ENCODE measurements at places on chromosomes 5 and 9.

GRCh38 chr9:79213417-79214125 lies 358.2 kb upstream of the TLE4 start:
- DNase-seq: no peak

- DNase-seq: peak; percentile 67
These were observed at the start of gene CLIC3 for GRCh38 chr9:136996361-136997292. CLIC3 (minus strand) TSS chr9:136996568; CDS start chr9:136996543, 25 bp downstream.

- no peak for DNase-seq
These were observed 87.4 kb upstream of the GNA14 start for GRCh38 chr9:77735494-77735893.

GRCh38 chr9:13734601-13735000 lies 455.1 kb upstream of the MPDZ start:
- DNase-seq: no peak

- DNase-seq: no peak
These were observed 615 bp downstream of the ATG10 start for GRCh38 chr5:81972492-81972783.

- DNase-seq: no peak
These were observed 109.3 kb upstream of the HAND1 start for GRCh38 chr5:154587123-154588026.

DNA sequence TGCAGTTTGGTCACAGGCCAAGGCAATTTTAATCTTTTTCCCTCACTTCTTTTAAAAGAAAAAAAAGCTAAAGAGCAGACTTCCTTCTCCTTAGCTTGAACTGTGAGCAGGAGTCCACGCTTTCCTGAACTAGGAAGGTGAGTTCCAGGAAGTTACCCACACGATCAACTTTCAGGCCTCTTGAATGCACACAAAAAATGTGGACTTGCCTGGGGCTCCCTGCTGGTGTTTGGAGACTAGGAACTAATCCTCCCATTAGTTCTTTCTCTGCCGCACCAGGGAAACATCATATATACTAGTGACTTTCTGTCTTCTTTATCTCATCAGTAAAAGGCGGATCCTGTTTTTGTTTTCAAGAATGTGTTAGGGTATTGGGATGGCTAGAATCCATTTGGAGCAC lies 240.0 kb downstream of the GOLPH3 start:
- no peak for DNase-seq

- no peak for DNase-seq
These were observed 75.0 kb downstream of the NR6A1 start for GRCh38 chr9:124696101-124696500.

DNA sequence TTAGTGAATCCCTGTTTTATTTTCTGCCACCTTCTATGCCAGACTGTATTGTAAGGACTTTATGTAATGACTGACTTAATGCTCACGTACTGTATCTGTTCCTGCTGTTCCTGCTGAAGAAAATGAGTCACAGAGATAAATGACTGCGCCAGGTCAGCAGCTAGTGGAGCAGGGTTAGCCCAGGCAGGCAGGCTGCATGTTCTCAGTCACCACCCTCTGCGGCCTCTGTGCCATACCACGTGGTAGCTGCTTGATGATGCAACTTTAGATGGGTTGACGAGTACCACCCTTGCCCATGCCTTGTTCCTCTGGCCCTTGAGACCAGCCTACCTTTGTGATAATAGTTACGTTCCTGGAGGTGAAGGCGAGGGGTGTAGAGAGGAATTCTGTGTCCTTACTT lies 161.9 kb downstream of the TRIO start:
- no peak for DNase-seq

DNA sequence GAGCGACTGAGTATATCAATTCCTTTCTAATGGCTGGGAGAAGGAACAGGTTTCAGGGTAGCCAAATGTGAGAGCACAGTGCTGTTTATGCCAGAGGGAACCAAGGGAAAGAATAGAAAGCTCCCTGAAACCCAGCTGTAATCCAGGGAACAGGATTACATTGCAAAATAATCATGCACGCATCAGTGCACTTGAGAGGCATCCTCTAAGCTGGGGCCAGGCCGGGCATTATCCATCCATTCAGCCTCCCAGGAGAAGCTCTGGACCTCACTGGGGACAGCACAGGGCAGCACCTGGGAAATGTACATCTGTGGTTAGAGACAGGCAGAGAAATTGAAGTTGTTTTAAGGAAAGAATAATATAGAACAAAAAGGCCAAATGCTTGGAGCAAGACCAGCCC lies 72.7 kb downstream of the MTRR start:
- no peak for DNase-seq

DNA sequence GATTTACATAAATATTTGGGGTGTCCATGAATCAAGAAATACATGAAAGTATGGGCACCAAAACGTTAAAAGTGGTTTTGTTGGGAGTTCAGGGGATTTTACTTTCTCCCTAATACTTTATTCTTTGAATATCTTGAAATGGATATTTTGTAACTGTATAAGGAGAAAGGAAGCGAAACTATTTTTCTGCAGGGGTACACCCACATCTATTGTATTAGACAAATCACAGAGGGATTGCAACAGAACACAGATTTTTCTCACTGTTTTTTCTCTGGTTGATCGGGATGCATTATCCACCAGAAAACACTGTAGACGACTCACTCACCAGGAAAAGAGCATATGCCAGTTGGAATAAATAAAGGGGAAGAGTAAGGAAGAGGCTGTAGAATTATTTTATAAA lies 1.2 kb upstream of the RABGAP1 start:
- no peak for DNase-seq

- no peak for DNase-seq
These were observed 56.7 kb upstream of the ECM2 start for GRCh38 chr9:92592537-92592936.

DNA sequence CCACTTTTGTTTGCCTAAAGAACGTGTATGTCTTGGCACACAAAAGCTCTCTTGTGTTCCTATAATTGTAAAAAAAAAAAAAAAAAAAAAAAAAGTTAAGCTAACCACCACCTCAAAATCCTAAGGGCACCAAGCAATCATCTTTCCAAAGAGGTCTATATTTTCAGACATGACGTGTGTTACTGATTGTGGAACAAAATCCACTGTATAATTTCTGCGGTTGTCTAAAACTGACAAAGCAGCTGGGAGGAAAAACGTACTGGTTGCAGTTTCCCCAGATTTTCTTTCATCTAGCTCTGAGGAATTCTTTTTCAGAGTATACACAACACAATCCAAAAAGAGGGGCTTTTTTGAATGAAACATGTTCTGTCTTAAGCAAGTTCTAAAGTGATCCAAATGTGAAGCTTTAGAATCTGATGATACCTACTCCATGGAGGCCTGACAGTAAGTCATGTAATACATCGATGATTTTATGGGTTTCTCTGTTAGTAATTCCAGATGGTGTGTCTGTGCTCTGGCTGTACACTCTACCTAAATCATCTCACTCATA lies 375.6 kb upstream of the NUDT12 start:
- DNase-seq: no peak

DNA sequence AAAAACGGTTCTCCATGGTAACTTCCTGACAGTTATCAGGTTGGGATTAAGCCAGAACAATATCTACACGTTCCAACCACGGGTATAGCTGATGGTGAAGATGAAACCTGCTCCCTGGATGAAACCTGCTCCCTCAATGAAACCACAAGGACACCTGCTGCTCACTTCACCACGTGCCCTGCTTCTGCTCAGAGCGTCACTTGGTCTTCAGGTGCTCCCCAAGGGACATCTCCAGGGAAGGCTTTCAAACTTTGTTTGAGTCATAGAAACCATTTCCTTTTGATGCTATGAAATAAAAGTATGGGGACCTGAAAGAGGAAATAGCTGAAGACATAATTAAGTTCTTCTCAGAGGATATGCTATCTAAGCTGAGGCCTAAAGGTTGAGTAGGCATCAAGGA lies 242.4 kb downstream of the MED10 start:
- DNase-seq: no peak

- no peak for DNase-seq
These were observed 5.4 kb downstream of the CCNI2 start for GRCh38 chr5:132752581-132753125.

DNA sequence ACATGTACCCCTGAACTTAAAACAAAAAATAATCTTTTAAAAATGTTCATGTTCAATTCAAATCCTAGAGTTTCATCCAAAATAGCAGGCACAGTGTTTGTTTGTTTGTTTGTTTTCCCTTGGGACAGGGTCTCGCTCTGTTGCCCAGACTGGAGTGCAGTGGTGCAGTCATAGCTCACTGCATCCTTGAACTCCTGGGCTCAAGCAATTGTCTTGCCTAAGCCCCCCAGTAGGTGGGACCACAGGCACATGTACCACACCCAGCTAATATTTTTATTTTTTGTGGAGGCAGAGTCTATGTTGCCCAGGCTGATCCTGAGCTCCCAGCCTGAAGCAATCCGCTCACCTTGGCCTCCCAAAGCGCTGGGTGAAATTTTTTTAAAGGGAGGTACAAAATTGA lies 5.0 kb upstream of the POLR1E start:
- no peak for DNase-seq

DNA sequence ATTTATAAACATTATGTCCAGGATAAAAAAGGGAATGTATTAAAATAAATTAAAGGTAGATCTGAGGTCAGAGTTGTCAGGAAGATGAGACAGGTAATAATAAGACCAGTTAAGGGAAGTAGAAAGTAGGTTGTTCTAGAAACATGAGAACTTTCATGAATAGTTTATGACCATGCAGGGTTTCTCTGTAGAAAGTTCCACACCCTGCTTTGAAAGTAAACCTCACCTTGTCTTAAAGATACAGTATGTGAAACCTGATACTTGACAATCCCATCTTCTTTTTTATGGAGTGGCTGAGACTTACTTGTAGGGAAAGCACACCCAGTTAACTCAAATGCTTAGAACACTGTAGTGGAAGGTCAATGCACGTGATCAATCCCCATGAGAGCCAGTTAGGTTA lies 260.6 kb upstream of the ZNF462 start:
- DNase-seq: no peak

DNA sequence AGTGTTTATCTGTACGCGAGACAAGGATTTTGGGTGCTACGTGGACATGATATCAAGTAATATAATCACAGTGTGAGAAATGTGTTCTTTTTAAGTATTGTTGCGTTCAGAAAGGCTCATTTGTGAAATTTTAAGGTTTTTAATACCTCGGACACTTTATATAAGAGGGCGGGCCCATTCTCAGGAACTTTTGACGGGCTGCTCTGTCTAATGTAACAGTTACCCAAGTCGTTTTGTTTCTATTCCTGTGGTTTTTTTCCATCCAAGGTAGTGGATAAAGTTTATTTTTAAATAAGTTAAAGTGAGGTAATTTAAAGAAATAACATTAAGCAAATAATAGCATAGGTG lies 525 bp downstream of the SRP19 start:
- peak; percentile 10 for DNase-seq

- no peak for DNase-seq
These were observed 11.6 kb downstream of the ABL1 start for GRCh38 chr9:130846487-130847305.

DNA sequence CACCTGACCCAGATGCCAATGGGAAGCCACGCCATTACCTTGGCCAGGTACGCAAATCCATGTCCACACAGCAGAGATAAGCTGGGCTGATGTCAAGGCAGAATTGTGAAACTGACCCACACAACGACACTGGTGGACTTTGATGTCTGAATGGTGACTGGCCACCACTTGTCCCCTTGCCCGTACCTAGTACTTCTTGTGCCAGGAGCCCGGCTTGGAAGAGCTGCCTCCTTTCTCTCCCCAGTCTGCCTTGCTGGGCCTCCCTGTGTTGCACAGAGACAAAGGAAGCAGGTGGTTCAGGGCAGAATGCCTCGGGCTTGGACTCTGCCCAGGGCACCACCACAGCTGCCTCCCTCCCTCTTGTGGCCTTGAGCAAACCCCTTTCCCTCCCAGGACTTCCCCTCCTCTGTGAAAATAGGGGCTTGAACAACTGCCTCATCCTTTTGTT lies 23.3 kb downstream of the PTGES2 start:
- no peak for DNase-seq

- peak; percentile 33 for DNase-seq
These were observed 29.6 kb downstream of the LHX2 start for GRCh38 chr9:124040935-124041816.

DNA sequence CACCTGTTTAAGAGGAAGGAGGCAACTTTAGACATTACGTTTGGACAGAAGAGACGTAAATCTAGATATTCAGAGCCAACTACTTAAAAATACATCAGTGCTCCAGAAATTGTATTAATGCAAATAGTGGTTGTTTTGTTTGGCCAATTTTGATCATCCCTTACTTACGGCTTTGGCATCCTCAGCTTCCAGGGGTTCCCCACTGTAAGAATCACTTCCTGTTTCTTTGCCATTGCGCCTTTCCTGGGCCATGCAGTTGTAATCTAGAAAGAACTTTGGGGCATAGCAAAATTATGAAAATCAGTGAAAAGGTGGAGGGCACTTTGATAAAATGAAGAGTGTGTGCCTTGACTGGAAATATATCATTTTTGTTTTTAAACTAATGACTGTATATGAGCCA lies 537.2 kb upstream of the TLE4 start:
- no peak for DNase-seq

DNA sequence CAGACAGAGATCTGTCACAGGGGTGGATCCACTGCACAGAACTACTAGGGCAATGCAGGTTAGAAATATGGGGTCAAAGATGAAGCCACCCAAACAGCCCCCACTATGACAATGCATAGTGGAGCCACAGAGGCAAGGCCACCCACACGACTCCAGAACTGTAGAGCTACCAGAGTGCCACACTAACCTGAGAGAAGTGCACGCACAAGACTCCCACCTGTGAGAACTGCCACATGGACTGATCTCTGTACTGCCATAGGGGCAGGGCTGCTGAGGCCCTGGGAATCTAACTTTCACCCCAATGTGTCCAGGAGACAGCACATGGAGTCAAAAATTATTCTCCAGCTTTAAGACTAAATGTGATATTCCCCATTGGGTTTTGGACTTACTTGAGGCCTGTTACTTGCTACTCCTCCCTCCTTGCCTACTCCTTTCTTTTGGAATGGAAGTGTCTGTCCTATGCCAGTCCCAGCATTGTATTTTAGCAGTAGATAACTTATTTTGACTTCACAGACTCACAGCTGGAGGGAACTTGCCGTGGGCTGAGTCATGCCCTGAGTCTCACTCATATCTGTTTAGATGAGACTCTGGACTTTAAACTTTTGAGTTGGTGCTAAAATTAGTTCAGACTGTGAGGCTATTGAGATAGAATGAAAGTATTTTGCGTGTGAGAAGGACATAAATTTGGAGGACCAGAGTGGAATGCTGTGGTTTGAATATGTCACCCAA lies 853.3 kb downstream of the MAT2B start:
- no peak for DNase-seq

GRCh38 chr5:101543780-101544179 lies 640.7 kb upstream of the ST8SIA4 start:
- no peak for DNase-seq

GRCh38 chr9:132324425-132324824 lies 30.4 kb downstream of the SETX start:
- DNase-seq: no peak

DNA sequence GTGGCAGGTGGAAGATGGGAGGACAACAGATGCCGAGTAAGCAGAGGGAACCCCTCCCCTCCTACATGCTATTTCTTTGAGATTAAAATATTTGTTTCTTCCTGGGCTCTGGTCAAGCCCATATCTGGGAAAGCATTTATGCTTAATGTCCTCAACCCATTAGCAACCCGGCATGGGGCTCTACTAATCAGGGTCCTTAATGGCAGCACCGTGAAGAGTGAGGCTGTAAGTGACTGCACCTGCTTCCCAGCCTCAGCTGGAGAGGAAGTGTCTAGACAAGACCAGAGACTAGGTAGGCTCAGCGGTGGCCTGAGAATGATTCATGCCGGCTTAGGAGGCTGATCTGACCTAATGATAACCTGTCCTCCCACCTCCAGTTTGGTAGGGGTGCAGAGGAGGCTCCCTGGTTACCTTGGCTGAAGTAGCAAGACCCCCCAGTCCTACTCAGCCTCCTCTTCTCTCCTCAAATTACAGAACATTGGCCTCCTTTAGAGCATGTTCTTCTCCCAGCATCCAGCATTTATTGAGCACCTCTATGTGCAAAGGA lies 61.3 kb upstream of the HSPA9 start:
- no peak for DNase-seq

Measured in CD4-positive, alpha-beta T cell treated with Interleukin-10 for 1 hour (primary cell).